Right atrium auricular region (tissue), 2 donors: ENCODE measurements at places on chromosomes 5 and 9.

DNA sequence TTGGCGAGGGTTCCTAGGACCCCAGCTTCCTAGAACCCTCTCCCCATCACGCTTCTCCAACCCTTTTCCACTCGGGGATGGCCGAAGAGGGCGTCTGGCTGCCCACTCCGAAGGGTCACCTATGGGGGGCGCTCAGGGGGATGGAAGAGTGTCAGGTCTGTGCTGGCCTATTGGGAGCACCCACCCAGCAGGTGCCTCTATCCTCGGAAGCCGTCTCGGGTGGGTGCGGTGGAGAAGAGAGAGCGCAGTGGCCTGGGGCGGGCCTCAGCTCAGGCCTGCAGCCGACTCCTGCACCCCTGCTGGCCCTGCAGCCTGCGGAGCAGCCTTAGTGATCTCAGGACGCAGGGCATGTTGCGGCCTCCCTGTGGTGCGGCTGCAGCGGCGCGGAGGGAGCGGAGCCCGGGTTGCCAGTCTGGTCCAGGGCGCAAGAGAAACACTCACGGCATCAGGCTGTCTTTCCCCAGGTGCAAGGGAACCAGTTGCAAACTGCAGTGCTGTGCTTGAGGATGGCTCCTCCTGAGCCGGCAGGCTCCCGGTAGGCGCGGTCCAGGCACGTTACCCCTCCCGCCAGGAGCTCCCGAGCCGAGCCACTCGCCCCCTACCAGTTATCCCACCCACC is 1.5 kb upstream of the IRX2 start:
- H3K36me3 ChIP-seq = no peaks in the 10 kb centered on the region
- H3K27ac ChIP-seq = no peak overlapping the region
- H3K4me1 ChIP-seq = no peaks in the 10 kb centered on the region
- peak; percentile 30 for DNase-seq

GRCh38 chr5:179160584-179160983 is 100.4 kb downstream of the ZNF354C start:
- no peak for DNase-seq
- no peaks in the 10 kb centered on the region for H3K4me1 ChIP-seq
- H3K27me3 ChIP-seq = no peaks in the 10 kb centered on the region
- no peaks in the 10 kb centered on the region for H3K36me3 ChIP-seq
- H3K27ac ChIP-seq = no peak overlapping the region

GRCh38 chr9:76592091-76592973 is 133.3 kb downstream of the GCNT1 start:
- no peaks in the 10 kb centered on the region for H3K36me3 ChIP-seq
- DNase-seq = no peak

- H3K4me1 ChIP-seq = no peaks in the 10 kb centered on the region
- H3K27ac ChIP-seq = no peak overlapping the region
- DNase-seq = no peak
- no peak overlapping the region for H3K4me3 ChIP-seq
- H3K36me3 ChIP-seq = no peaks in the 10 kb centered on the region
Observed at GRCh38 chr9:15936306-15936921, 383.6 kb downstream of the CCDC171 start.

- DNase-seq = no peak
- no peaks in the 10 kb centered on the region for H3K27me3 ChIP-seq
- no peaks in the 10 kb centered on the region for H3K4me1 ChIP-seq
- H3K4me3 ChIP-seq = peak overlapping the region; percentile 49
Observed at GRCh38 chr5:177087398-177088005, 787 bp downstream of the FGFR4 start.

GRCh38 chr9:4495537-4495936 is 5.3 kb downstream of the SLC1A1 start:
- H3K4me3 ChIP-seq = no peak overlapping the region
- DNase-seq = no peak
- no peaks in the 10 kb centered on the region for H3K36me3 ChIP-seq
- H3K27ac ChIP-seq = no peak overlapping the region
- H3K4me1 ChIP-seq = peaks cover 13% of the 10 kb centered on the region
- H3K27me3 ChIP-seq = no peaks in the 10 kb centered on the region

- H3K27me3 ChIP-seq = no peaks in the 10 kb centered on the region
- H3K4me3 ChIP-seq = no peak overlapping the region
- no peak overlapping the region for H3K27ac ChIP-seq
- peaks cover 15% of the 10 kb centered on the region for H3K36me3 ChIP-seq
Observed at GRCh38 chr9:128393970-128394369, 22.8 kb downstream of the URM1 start.

- no peaks in the 10 kb centered on the region for H3K4me1 ChIP-seq
- H3K27me3 ChIP-seq = no peaks in the 10 kb centered on the region
- no peak for DNase-seq
Observed at GRCh38 chr9:86503314-86503713, 149.1 kb upstream of the TUT7 start.

DNA sequence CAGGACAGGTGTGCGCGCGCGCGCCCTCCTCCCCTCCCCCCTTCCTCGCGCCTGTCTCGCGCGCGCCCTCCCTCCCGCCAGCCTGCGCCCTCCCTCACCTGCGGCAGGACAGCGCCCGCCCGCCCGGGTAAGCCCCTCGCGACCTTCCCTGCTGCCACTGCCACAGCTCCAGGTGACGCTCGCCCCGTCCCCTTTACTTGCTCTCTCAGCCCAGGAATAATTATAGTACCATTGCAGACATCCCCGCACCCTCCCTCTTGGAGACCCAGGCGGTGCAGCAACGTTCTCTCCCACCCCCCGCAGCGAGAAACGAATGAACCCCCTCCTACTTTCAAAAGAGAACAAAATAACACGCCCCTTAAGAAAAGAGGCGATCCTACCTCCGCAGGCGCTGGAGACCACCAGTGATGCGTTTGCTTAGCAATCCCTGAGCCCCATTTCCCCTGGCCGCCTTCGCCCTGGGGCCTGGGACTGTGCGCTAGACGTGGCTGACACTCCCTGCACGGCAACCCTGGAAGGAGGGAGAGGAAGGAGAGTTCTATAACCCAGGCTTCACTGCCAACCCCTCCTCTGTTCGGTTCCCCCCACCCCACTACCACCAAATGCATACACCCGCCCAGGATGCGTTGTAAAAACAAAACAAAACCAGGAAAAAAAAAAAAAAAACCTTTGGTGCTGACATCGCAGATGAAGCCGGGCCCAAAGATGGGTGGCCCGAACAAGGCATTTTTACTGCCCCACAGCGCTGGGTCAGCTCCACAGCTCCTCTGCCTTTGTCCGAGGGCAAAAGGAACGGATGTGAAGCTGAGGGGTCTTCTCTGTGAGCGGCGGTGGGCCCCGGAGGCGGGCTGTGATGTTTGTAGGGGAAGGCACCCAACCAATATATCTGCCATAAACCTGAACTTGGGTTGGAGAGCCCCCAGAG is 5.6 kb upstream of the PURA start:
- H3K4me1 ChIP-seq = peaks cover 49% of the 10 kb centered on the region
- no peaks in the 10 kb centered on the region for H3K36me3 ChIP-seq
- no peak for DNase-seq

GRCh38 chr5:178283520-178283919 is 50.9 kb upstream of the PHYKPL start:
- no peak for DNase-seq
- H3K27ac ChIP-seq = no peak overlapping the region
- no peak overlapping the region for H3K4me3 ChIP-seq

GRCh38 chr5:170151097-170151831 is 45.6 kb downstream of the FOXI1 start:
- peak overlapping the region; percentile 58 for H3K27ac ChIP-seq

DNA sequence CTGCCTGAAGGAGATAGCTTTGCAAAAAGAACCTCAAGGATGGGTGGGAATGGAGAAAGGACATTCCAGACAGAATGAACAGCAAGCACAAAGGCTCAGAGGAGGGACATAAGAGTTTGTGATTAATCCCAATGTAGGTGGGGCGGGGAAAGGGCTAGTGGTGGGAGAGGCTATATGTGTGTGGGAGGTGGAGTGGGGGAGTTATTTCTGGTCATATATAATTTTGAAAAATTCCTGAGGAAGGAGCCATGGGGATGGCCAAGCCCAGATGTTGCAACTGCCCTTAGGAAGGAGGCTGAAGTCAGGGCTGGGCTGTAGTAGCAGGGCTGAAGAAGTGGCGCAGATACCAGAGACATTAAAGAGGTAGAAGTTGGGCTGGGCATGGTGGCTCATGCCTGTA is 13.4 kb upstream of the CCL27 start:
- H3K27ac ChIP-seq = no peak overlapping the region
- no peak for DNase-seq
- H3K4me3 ChIP-seq = no peak overlapping the region
- H3K27me3 ChIP-seq = no peaks in the 10 kb centered on the region
- no peaks in the 10 kb centered on the region for H3K36me3 ChIP-seq
